ENCODE measurements at places on chromosomes 3 and 15.

- no peak for DNase-seq
These were observed 64.9 kb downstream of the PLSCR2 start for GRCh38 chr3:146404436-146404835.

- DNase-seq, result no peak
These were observed 47.4 kb upstream of the SEC22A start for GRCh38 chr3:123154020-123154985.

DNA sequence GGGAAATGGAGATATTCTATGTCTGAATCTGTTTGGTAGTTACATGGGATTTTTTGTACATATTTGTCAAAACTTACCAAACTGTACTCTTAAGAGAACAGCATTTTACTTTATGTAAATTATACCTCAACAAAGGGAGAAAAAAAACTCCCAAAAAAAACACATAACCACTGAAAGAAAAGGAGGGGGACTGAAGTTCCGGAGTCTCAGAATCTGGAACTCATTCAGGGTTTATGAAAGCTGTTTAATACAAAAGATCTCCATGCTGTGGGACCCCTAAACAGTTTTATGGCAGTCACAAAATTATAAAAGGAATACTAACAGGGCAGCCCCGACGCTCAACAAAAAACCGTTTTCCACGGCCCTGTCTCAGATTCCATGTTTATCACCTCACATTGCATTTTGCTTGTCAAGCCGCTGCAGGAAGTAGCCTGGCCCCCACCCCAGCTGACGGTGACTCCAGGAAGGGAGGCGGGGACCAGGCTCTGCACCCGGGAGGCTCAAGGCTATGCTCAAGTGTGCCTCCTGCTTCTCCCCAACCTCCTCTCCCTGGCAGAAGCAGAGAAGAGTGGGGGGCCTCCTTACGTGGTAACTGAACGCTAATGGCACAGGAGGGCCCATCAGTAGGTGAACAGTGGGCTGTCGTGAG, 29.3 kb downstream of the RFT1 start:
- DNase-seq, result no peak

DNA sequence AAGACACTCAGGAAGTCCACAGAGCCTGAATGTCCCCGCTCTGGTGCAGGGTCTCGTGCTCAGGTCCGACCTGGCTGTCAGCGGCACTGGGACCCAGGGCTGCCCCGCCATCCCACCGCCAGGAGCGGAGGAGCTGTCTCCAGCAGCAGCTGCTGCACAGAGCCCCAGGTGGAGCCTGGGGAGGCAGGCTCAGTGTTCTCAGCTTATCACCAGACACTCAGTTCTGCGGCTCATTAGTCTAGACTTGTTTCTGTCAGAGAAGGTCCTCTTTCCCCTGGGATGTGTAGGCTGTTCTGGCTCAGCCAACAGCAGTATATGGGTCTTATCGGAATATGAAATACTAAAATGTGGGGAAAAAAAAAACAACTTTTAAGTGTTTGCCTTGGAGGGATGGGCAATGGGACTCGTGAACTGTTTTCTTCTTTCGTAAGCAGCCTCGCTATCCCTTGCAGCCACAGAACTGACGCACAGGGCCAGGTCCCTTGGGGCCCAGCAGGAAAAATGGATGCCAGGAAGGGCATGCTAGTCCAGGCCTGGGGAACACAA, 75.9 kb downstream of the KLF13 start:
- no peak for DNase-seq

DNA sequence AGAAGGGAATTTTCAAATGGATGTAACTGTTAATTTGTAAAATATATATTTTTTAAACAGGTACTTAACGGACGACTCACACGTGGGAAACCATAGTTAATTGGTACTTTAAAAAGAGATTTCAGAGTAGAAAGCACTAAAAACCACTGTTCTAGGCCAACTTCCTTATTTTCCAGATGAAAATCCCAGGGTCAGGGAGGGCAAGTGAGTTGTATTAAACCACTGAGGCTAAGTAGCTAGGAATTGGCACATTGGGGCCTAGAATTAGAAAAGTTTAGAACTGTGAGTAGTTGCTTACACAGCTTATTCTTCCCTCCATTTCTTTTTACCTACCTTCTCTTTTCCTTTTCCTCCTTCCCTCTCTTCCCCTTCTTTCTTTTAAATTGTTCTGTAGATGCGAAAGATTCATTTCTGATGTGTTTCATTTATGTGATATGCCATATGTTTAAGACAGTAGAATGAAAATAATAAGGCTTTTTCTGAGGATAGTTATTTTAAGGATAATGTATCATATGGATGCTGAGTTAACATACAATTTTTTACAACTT, 4.1 kb upstream of the UTS2B start:
- no peak for DNase-seq
